ENCODE measurements at places on chromosomes 7 and 10. TPM values are rescaled to one million over a fixed set of nuclear protein-coding genes. Genes with fewer than 3 reads are reported as not detected.

GRCh38 chr7:1925349-1925748 is 255.3 kb downstream of the ELFN1 start:
- no peak for DNase-seq

- no peak for DNase-seq
Observed at GRCh38 chr7:121081327-121081936, 92.9 kb downstream of the CPED1 start.

Gene SCART1
- 1.6 TPM for total RNA-seq

DNA sequence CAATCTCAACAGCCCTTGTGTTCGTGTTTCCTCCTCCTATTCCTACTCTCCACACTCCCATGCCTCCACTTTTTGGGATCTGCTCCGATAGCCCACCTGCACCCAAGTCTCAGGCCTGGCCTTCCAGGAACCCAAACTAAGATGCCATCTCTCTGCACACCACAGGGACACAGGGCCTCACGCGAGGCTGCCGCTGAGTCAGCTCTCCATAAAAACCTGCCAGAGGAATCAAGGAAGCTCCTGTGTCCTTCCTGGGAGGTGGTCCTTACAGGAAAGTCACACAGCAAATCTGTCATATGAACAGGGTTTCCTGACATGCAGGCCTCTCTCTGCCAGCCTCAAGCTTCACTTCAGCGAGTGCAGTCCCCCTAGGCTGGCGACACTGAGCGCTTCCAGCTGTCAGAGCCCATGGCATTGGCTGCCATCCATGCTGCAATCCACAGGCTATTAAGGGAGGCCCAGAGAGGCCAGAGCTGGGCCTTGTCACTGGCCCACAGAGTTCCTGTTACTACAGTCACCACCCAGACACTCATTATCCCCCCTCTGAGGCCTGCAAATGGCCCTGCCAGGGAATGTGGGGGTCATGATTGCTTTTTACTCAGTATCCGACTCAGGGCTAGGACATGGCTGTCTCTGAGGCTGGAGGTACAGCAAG is 151.4 kb downstream of the OAT start:
- no peak for DNase-seq

Gene CFAP46
- 0.66 TPM for total RNA-seq

Gene C10orf67
- total RNA-seq = 0.08 TPM

Gene GTPBP4
- 12.7 TPM for total RNA-seq

- DNase-seq = no peak
Observed at GRCh38 chr10:6024334-6024682, 37.9 kb downstream of the IL2RA start.

DNA sequence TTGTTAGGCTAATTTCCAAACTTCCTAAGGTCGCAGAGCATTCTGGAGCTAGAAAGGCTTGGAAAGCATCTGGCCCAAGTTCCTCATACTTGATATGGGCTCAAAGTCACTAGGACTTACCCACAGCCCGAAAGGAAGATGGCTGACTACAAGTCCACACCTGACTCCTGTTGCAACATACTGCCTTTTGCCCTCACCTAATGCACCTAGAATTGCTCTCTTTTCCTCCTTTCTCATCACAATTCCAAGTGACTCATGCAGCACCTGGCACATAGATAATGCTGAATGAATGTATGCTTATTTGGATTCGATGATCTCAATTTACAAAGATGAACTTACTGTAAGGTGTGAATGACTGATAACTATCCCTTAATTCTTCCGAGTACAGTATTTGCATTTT is 131.5 kb downstream of the SORBS1 start:
- no peak for DNase-seq

Gene OR6V1
- not detected for total RNA-seq

- no peak for DNase-seq
Observed at GRCh38 chr7:127081539-127081938, 171.2 kb downstream of the GRM8 start.

- no peak for DNase-seq
Observed at GRCh38 chr7:7553386-7553785, 13.3 kb upstream of the MIOS start.

Gene CAMK2B
- 0.83 TPM for total RNA-seq

Gene CFAP70
- total RNA-seq = 3.0 TPM

Gene EXOC6
- total RNA-seq = 10.3 TPM

- no peak for DNase-seq
Observed at GRCh38 chr10:97083228-97083829, 102.4 kb downstream of the SLIT1 start.

DNA sequence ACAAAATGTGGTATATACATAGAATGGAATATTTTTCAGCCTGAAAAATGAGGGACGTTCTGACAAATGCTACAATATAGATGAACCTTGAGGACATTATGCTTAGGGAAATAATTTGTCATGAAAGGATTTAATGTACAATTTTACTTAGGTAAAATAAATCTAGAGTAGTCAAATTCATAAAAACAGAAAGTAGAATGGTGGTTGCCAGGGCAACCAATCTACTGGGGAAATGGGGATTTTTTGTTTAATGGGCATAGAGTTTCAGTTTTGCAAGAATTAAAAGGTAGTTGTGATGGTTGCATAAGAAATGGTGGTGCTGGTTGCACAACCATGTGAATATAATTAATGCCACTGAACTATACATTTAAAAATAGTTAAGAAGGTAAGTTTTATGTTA is 296.0 kb upstream of the SP4 start:
- no peak for DNase-seq

DNA sequence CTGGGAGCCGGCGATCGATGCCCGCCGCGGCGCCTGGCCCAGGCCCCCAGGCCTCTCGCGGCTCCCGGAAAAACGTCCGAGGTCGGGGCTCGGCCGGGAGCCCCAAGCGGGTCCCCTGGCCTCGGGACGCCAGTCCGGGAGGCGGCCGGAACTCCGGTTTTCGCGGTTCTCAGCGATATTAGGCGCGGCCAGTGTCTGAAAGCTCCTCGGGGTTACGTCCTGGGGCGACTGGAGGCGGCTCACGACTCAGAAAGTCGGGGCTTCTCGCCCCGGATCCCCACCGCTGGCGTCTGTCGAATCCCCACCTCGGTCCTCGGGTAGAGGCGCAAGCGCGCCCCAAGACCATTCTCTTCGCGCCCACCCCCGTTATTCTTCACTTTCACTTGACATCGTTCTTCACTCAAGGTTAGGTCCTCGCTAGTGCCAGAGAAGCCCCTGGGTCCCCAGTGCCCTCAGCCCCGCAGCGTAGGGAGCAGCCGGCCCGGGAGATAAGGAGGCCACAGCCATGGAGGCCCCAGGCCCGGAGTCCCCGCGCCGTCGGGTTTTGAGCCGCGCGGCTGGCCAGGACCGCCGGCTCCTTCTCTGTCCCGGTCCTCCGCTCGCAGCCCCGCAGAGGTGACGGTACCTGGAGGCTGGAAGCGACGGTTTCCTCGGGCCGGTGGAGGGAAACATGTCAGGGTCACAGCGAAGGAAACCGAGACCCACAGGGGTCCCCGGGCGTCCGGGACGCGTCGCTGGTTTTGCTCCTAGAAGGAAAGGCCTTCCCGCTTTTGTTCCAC is 35.2 kb upstream of the EBLN1 start:
- peak; percentile 2 for DNase-seq

Gene EEPD1
- total RNA-seq = 8.0 TPM

GRCh38 chr10:103734731-103735130 is 120.6 kb downstream of the SH3PXD2A start:
- DNase-seq = no peak

GRCh38 chr7:19725770-19726169 is 16.9 kb upstream of the POLR1F start:
- no peak for DNase-seq

DNA sequence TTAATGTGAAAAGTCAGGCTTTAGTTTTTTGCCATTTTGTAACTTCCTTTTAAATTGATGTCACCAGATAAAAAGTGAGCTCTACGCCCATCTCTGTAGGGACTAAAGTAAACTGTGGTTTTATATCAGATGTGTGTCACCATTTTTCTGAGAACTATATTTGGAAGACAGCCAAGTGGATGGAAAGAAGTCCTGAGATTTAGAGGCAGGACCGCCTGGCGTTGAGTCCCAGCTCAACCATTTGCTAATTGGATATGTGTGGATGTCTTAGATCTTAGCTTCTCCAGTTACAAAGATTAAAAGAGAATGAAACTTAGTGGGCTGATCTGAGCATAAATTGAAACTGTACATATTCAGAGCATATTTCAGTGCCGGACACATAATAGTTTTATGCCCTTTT is 691.6 kb upstream of the CELF2 start:
- DNase-seq = no peak

Gene PYROXD2
- 4.3 TPM for total RNA-seq

Data from pancreas (tissue), 10 donors.